ENCODE measurements at places on chromosomes 16 and 17.

GRCh38 chr16:4733747-4734062 is 366 bp downstream of the ANKS3 start:
- peak; percentile 13 for DNase-seq

DNA sequence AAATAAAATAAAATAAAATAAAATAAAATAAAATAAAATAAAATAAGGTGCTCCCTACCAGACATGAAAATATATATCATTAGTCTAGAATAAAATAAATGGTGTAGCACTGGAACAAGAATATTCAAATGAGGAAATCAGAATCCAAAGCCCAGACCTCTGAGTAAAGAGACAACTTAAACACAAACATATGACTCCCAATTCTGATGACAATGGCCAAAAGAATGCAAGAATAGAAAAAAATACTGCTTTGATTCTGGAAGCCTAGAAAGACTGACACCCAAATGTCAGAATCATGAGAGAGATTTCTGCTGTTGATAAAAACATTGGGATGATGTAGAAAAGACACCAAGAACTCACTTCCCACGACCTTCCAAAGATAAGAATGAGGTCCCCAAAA is 27.9 kb downstream of the MYOCD start:
- DNase-seq, result no peak

GRCh38 chr17:42363767-42364585 is 24.3 kb downstream of the STAT3 start:
- DNase-seq, result no peak

- no peak for DNase-seq
These were observed 86.8 kb upstream of the SOX9 start for GRCh38 chr17:72034000-72034399.

- DNase-seq, result no peak
These were observed 66.8 kb upstream of the GAS7 start for GRCh38 chr17:10265100-10265810.

DNA sequence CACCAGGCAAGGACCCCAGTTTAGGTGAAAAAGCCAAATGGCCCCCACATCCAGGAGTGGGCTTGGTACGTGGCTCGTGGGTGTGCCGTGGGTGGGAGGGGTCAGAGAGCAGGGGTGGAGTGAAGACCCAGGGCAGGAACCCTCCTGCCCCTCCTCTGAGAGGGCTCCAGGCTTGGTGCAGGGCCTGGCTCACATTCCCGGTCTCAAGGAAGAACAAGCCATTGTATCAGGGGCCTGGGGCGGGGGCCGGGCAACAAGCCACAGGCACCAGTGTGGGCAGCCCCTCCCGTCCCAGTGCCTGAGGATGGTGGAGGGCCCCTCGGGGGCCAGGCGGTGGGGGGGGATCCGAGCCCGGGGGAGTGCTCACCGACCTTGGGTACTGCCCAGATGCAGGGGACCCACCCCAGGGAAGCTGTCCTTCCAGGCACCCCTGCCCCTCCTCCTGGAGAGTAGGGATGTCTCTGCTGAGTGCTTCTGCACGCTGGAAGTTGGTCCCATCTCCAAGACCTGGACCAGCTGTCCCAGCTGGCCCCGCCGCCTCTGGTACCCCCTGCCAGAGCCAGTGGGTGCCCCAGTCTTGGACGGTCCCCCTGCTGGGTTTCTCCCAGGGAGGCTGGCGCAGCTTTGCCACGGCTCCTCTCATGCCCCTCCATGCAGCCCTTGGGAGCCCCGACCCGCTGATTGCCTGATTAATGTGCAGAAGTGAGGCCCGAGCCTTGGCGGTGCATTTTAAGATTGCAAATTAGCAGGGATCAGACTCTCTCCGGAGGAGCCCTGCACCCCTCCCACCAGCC is 83.7 kb downstream of the RTN4RL1 start:
- DNase-seq, result no peak

- DNase-seq, result no peak
These were observed 1729.1 kb downstream of the TP53TG3F start for GRCh38 chr16:35188288-35189155.

DNA sequence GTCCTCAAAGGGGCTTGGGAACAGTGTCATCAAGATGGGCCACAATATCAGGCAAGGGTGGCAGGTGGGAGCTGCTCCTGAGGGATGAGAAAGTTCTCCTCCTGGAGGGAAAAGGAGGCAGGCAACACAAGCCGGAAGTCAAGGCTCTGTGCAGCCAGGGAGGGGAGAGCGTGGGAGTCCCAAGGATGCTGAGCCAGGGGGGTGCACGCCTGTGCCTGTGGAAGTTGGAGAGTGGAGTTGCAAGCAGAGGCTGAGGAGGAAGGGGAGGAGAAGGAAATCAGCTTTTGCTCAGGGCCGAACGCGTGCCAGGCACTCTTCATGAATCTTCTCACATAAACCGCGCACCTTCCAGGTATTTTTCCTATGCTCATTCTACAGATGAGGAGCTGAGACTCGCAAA is 7.4 kb upstream of the SLC13A2 start:
- no peak for DNase-seq

DNA sequence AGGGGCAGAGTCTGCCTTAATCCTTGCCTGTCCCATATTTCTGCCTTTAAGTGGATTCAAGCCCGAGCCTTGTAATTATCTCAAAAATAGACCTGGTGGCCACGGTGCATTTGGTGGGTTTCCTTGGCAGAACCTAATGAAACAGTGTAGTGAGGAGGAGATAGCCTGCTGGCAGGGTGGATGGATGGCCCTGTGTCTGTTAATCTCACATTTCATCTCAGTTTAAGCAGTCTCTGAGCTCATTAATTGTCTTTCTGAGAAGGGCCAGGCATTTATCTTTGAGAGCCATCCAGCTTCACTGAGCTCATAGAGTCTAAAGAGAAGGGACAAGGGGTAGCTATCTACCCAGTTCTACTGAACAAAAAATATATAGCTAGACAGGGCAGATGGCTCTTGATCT is 364.0 kb upstream of the EEF2KMT start:
- DNase-seq, result no peak

GRCh38 chr17:77891602-77892001 is 66.9 kb upstream of the TNRC6C start:
- no peak for DNase-seq

GRCh38 chr17:59152925-59153324 is 2.1 kb downstream of the SKA2 start:
- DNase-seq, result no peak

- no peak for DNase-seq
These were observed 26.7 kb downstream of the PIMREG start for GRCh38 chr17:6470751-6471521.

- DNase-seq, result no peak
These were observed 17.3 kb upstream of the LASP1NB start for GRCh38 chr17:38907930-38908675.

GRCh38 chr17:39139161-39139511 is 12.3 kb downstream of the PLXDC1 start:
- DNase-seq, result no peak

DNA sequence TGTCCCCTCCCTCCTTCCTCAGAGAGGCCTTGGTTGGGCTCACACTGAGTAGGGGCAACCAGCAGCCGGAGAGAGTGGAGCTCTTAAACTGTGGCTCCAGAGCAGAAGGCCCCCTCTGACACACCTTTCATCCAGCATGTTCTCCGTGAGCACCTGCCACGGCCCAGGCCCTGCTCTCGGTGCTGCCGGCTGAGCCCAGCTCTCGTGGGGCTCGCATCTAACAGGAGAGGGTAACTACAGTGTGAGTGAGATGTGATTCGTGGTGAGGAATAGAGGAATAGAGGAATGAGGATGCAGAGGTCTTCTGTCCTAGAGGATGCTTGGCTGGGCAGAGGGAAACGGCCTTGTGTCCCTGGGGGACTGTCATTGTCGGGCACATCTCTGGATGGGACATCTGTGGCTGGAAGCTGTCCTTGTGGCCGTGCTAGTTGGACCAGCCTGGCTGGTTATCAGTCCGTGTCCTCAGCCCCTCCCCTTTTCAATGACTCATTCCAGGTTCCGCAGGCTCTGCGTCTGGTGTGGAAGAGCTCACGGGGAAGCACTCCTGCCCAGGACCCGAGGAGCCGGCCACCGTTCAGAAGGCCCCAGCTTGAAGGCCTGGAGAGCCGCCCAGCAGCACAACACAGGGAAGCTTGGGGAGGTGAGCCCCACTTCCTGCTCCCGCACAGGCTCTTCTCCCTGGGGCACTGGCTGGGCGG is 11.9 kb upstream of the DNASE1 start:
- no peak for DNase-seq

GRCh38 chr17:64156670-64157069 is 26.7 kb upstream of the ERN1 start:
- no peak for DNase-seq

- DNase-seq, result no peak
These were observed 108.0 kb downstream of the ZNF18 start for GRCh38 chr17:11889266-11889665.

DNA sequence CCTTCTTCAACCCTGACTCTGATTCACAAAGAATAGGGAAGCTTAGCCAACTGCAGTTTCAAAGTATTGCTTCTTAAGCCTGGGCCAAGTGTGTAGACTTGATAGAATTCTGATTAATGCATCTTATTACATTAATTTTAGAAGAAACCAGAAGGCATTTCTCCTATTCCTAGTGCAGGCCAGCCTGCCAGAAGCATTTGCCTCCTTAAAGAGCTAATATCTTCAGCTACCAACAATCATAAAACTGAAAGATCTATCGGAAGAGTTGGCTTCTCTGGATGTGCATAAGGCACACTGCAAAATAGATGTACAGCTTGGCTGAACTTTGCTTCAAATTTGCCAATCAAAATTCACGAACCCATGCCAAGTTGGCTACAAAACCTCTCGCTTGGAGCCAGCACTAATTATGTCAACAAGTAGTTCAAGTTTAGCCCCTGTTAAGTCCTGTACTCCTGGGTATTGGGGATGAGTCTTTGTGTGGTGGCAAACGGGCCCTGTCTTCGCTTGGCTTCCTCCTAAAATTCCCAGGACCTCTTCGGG is 717.8 kb downstream of the WWOX start:
- DNase-seq, result no peak

- DNase-seq, result no peak
These were observed 78.9 kb upstream of the PLCG2 start for GRCh38 chr16:81700071-81700779.

- DNase-seq, result no peak
These were observed 13.7 kb upstream of the COL1A1 start for GRCh38 chr17:50214976-50215760.

DNA sequence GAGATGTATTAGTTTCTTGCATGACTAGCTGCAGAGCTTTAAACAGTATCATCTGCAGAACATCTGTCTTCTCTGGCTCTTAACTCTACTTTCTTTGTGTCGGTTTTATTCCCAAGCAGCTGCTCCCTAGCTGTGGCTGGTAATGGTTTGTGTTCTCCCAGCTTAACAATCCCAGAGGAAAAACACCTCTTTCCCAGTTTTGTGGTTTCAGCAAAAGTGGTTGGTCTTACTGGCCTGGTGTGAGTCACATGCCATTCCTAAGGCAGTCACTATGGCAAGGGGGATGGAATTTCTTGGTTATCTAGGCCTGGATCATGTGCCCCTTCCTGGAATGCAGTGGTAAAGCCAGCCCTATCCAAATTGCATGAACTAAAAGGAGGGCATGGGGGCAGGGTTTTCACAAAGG is 27.5 kb downstream of the OMG start:
- DNase-seq, result no peak

GRCh38 chr16:10647721-10648296 is 46.9 kb downstream of the TEKT5 start:
- no peak for DNase-seq

- no peak for DNase-seq
These were observed 8.2 kb upstream of the BRD7 start for GRCh38 chr16:50377001-50377400.

DNA sequence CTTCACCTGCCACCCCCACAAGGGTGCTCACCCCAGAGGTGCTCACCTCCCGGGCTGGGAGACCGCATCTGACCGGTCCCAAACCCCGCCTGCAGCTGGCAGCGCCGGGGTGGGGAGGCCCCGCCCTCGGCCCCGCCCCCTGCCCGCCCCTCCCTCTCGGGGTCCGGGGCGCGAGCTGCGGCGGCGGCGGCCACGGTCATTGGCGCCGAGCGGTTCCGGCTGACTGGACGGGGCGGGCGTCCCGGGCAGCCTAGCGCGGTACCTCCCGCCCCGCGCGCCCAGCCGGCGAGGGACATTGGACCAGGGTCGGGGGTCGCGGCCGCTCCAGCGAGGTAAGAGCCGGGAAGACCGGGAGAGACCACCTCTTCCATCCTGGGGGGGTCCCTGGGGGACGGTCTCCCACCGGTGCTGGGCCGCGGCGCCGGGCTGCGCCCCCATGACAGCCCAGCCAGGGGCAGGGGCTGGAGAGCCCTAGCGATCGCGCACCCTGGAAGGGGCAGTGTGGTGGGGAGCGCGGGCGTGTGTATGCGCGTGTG is at the start of gene CACNG5:
Gene CACNG5, plus strand, starts transcription at position 199 of the 536 bp plus-strand sequence. CDS start 42,216 bp downstream, outside the sequence.
- DNase-seq, result peak; percentile 30
